Glutamatergic neuron (in vitro differentiated cells): ENCODE measurements at places on chromosomes 3 and 15. TPM values are rescaled to one million over a fixed set of nuclear protein-coding genes. Genes with fewer than 3 reads are reported as not detected.

- DNase-seq = no peak
- H3K4me1 ChIP-seq = no peaks in the 10 kb centered on the region
- no peak overlapping the region for H3K4me3 ChIP-seq
- no peaks in the 10 kb centered on the region for H3K27me3 ChIP-seq
- no peak overlapping the region for H3K27ac ChIP-seq
- H3K36me3 ChIP-seq = peaks cover 7% of the 10 kb centered on the region
Observed at GRCh38 chr15:70235347-70235746, 137.6 kb upstream of the TLE3 start.

DNA sequence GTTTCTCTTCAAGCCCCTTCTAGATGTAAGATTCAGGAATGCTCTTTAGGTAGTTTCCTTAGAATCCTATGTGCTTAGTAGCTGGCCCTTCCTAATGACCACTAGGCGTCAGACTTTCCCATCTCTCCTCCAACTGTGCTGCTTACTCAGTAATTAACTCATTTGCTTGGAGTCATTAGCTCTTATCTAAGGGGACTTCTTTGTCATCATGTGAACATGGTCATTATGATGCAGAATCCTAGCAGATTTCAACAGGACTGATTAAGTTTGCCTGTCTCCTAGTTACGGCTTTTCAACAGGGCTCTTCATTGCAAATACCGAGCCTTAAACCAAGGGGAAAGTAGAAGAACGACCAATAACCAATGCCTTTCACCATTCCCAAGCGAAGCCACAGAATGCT is 46.4 kb downstream of the GJD2 start:
- H3K27ac ChIP-seq = no peak overlapping the region
- H3K4me3 ChIP-seq = no peak overlapping the region
- peaks cover 7% of the 10 kb centered on the region for H3K4me1 ChIP-seq
- no peaks in the 10 kb centered on the region for H3K27me3 ChIP-seq
- H3K36me3 ChIP-seq = no peaks in the 10 kb centered on the region

DNA sequence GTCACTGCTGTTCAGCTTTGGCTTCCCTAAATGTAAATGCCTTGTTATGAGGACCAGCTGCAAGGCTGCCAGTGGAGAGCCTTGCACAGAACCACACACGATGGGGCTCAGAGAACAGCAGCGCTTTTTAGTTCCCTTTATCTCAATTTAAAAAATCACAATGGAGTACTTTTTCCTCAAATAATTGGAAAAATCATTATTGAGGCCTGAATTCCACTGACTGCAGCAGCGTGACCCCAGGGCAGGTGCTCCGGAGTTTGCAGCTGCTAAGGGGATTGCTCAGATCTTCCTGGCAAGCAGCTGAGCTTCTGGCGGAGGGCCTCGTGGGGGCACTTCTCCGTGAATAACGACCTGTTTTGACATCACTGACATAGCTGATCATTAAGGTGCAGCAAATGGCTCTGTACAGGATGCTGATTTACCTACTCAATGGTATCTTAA is 245.6 kb upstream of the TRIM42 start:
- peaks cover 8% of the 10 kb centered on the region for H3K4me1 ChIP-seq
- H3K4me3 ChIP-seq = no peak overlapping the region
- H3K27me3 ChIP-seq = no peaks in the 10 kb centered on the region
- DNase-seq = peak; percentile 60
- no peaks in the 10 kb centered on the region for H3K36me3 ChIP-seq

DNA sequence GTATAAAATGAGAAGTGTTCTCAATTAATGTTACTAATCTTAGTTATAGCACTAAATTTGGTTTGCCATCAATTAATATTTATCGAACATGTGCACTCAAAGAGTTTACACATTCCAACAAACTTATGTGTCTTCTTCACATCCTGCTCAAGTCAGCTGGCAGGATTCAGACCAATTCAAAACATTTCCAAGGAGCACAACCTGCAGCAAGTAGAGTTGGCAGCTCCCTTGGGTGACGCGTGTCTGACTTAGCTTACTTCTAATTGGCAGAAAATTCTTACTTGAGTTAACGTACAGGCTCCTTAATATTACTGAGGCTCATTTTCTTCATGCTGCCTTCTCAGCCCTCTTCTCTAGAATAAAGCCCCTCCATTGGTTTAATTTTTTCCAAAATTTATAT is 110.4 kb upstream of the PFN2 start:
- H3K4me3 ChIP-seq = no peak overlapping the region
- peaks cover 4% of the 10 kb centered on the region for H3K36me3 ChIP-seq
- no peak for DNase-seq
- peaks cover 19% of the 10 kb centered on the region for H3K4me1 ChIP-seq
- peaks cover 2% of the 10 kb centered on the region for H3K27me3 ChIP-seq
- H3K27ac ChIP-seq = no peak overlapping the region

GRCh38 chr3:32978331-32978730 is 26.9 kb downstream of the CCR4 start:
- H3K36me3 ChIP-seq = no peaks in the 10 kb centered on the region
- H3K4me1 ChIP-seq = no peaks in the 10 kb centered on the region
- no peak overlapping the region for H3K4me3 ChIP-seq
- no peak overlapping the region for H3K27ac ChIP-seq
- H3K27me3 ChIP-seq = peaks cover 1% of the 10 kb centered on the region
- DNase-seq = no peak

- H3K27me3 ChIP-seq = peaks cover 33% of the 10 kb centered on the region
- peaks cover 11% of the 10 kb centered on the region for H3K4me1 ChIP-seq
- DNase-seq = no peak
- H3K27ac ChIP-seq = no peak overlapping the region
- H3K36me3 ChIP-seq = no peaks in the 10 kb centered on the region
Observed at GRCh38 chr3:147424581-147425387, 15.6 kb downstream of the ZIC1 start.

GRCh38 chr15:85527895-85528294 is 147.5 kb downstream of the AKAP13 start:
- H3K27ac ChIP-seq = no peak overlapping the region
- no peak for DNase-seq
- H3K4me1 ChIP-seq = peaks cover 16% of the 10 kb centered on the region
- no peak overlapping the region for H3K4me3 ChIP-seq
- H3K36me3 ChIP-seq = no peaks in the 10 kb centered on the region

DNA sequence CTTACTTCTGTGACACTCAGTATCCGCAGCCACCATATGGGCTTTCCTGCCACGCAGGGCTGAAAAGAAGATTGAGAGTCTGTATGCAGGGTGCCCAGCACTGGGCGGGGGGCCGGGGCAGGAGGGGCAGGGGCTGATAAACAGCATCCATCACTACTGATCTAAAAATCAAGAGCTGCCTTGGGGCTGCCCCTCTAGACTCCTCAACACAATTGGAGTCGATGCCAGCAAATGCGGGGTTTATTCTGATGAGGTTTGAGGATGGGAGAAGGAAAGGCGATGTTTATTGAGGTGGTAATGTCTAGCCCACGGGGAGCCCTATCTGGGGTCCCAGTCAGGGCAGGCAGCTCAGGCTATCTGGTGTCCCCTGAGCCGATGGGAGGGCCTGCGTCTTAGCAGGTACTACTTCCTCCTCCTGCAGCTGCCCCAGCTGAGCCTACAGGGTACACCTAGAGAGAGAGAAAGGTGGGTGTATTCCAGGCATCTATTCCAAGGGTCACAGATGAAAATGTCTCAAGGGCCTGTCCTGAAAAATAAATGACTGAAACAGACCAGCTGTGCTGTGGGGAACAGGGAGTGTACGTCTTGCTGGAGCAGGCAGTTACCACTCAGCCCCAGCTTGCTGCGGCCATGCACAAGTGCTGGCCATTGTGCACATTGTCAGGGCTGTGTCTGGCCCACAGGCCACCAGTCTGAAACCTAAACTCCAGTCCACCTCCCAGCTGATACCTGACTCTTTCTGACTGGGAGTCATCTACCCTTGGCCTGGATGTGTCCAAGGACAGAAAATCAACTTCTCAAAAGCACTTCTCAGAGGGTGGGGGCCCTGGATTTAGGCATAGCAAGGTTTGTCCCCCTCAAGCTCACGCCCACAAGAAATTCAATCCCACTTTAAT is 19.5 kb downstream of the ISG20 start:
- H3K27ac ChIP-seq = no peak overlapping the region
- H3K27me3 ChIP-seq = peaks cover 4% of the 10 kb centered on the region
- H3K4me3 ChIP-seq = no peak overlapping the region
- no peak for DNase-seq

GRCh38 chr15:80418892-80419537 is 14.8 kb downstream of the ARNT2 start:
- peaks cover 3% of the 10 kb centered on the region for H3K4me1 ChIP-seq
- no peak overlapping the region for H3K4me3 ChIP-seq
- no peaks in the 10 kb centered on the region for H3K36me3 ChIP-seq
- peaks cover 2% of the 10 kb centered on the region for H3K27me3 ChIP-seq

- no peak overlapping the region for H3K27ac ChIP-seq
- H3K4me3 ChIP-seq = no peak overlapping the region
- no peak for DNase-seq
Observed at GRCh38 chr15:58929891-58930416, 3.5 kb downstream of the SLTM start.

- peaks cover 7% of the 10 kb centered on the region for H3K27me3 ChIP-seq
- H3K4me1 ChIP-seq = peaks cover 39% of the 10 kb centered on the region
- DNase-seq = no peak
- H3K4me3 ChIP-seq = no peak overlapping the region
- H3K27ac ChIP-seq = no peak overlapping the region
Observed at GRCh38 chr3:25452192-25452591, 24.1 kb downstream of the RARB start.

GRCh38 chr3:66464512-66464894 is 36.3 kb downstream of the LRIG1 start:
- H3K36me3 ChIP-seq = no peaks in the 10 kb centered on the region
- H3K27ac ChIP-seq = peak overlapping the region; percentile 72
- H3K4me3 ChIP-seq = no peak overlapping the region
- H3K4me1 ChIP-seq = peaks cover 40% of the 10 kb centered on the region
- peaks cover 2% of the 10 kb centered on the region for H3K27me3 ChIP-seq

DNA sequence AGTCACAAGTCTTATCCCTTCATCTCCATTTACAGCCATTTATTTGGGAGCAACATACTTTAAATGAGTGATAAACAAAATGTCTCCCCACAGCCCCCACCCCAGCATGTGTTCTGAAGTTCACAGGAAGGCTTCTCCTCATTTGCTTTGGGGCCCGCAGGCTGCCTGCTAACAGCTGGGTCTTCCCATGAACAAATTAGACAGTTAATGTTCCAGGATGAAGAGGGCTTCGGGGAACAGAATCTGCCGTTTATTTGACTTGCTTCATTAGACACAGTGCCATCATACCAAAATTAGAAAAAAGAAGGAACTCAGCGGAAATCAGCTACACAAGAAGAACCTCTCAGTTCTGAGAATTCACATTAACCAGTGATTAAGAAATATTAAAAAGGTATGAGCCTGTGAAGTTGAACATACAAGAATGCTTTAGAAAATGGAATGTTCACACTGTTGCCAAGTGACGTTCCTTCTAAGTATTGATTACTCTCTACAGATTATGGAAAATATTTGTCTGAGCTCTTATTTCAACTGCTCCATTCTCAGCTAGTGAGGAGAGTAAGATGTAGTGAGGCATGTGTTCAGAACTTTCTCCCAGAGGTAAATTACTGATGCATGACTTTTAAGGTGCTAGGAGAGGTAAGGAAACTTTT is 107.5 kb upstream of the THBS1 start:
- no peaks in the 10 kb centered on the region for H3K27me3 ChIP-seq
- DNase-seq = no peak
- H3K27ac ChIP-seq = no peak overlapping the region
- H3K36me3 ChIP-seq = no peaks in the 10 kb centered on the region
- H3K4me1 ChIP-seq = peaks cover 5% of the 10 kb centered on the region
- no peak overlapping the region for H3K4me3 ChIP-seq

GRCh38 chr3:108645364-108645763 is 55.8 kb downstream of the DZIP3 start:
- no peak overlapping the region for H3K4me3 ChIP-seq
- no peaks in the 10 kb centered on the region for H3K36me3 ChIP-seq
- no peaks in the 10 kb centered on the region for H3K27me3 ChIP-seq
- no peaks in the 10 kb centered on the region for H3K4me1 ChIP-seq
- no peak overlapping the region for H3K27ac ChIP-seq
- no peak for DNase-seq

GRCh38 chr15:27681038-27681437 is 418.1 kb downstream of the OCA2 start:
- no peaks in the 10 kb centered on the region for H3K36me3 ChIP-seq
- H3K4me3 ChIP-seq = no peak overlapping the region

DNA sequence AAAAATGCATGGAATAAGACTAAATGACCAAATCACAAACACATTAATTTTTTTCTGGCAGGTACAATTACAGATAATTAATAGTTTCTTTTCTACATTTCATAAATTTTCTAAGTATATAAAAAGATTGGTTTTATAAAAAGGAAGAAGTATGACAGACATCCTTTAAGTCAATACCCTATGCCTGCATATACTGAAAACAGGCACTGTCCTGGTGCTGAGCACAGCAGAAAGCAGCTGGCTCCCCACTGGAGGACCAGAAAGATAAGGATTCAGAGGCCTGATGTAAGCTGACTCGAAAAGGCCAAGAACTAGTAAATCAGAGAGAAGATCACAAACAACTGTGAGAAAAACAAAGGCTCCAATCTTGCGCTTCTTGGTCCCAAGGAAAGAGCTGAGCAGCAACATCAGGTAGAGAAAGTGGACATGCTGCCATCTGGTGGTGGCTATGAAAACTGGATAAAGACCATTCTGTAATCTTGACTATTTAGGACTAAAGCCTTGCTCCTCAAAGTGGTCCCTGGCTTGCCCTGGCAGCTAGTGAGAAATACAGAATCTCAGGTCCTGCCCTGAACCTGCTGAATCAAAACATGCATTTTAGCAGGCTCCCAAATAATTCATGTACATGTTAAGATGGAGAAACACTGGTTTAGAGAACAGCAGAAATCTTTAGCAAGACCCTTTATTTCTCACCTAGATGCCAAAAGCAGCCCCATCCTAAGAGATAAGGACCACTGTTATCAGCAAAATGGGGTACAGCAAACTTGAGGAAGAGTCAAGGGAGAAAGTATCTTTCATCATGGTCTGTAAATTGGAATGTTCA is 76.0 kb downstream of the TRANK1 start:
- no peak overlapping the region for H3K4me3 ChIP-seq
- no peaks in the 10 kb centered on the region for H3K36me3 ChIP-seq
- peaks cover 12% of the 10 kb centered on the region for H3K4me1 ChIP-seq
- DNase-seq = peak; percentile 53
- peak overlapping the region; percentile 65 for H3K27ac ChIP-seq

BOC gene
- total RNA-seq = 32.9 TPM

CD80 gene
- not detected for total RNA-seq

CFAP91 gene
- 0.59 TPM for total RNA-seq

FSD2 gene
- not detected for total RNA-seq

FOXL2NB gene
- total RNA-seq = 0.15 TPM

SMCO1 gene
- not detected for total RNA-seq

CD276 gene
- total RNA-seq = 192 TPM

CIB2 gene
- total RNA-seq = 131 TPM

GRK7 gene
- total RNA-seq = not detected
